Natural killer cell treated with Interleukin-12 subunit alpha and Interleukin-12 subunit beta and Interleukin-15 and Interleukin-18, amount 100 ng/mL, for 72 hours (primary cell): ENCODE measurements at places on chromosomes 3 and 15.

DNA sequence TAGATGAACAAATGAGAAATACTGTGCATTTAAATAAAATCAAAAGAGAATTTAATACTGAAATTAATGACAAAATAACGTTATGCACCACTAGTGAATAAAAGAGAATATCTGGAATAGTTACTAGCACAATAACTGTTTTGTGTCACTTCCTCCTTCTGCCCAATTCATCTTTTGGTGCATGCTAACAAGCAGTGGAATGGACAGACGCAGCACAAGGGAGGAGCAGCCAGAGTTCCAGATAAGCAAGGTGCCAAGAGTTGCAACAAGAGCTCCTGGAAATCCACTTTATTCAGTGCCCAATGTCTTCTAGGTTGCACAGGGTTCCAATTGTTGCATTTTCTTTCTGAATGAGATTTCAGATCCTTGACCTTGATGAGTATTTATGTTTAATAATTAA is 66.5 kb upstream of the PLXND1 start:
- no peak for DNase-seq

- DNase-seq, result no peak
Observed at GRCh38 chr3:57007521-57008460, 52.7 kb upstream of the SPATA12 start.

DNA sequence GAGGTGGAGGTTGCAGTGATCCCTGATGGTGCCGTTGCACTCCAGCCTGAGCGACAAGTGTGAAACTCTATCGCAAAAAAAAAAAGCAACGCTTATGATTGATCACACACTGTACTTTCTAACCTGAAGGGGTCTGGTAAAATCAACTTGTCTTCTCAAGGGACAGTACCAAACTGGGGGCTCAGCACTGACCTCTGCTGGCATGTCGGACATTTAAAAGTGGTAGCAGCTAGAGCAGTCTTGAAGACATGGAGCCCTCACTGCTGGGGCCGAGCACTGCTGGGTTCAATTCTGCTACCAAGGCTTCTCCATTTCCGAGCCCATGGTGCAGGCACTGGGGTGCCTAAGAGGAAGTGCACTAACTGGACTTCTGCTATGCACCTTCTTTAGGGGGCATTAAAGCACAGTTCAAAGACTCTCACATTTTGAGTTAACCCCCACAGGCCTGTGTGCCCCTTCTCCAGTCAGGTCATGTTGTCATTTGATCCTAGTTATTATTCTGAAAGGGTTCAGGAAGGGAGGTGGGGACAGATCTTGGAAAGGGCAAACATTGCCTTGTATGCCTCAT is 26.4 kb upstream of the LAMP3 start:
- DNase-seq, result no peak

GRCh38 chr3:72889310-72890165 is 1.7 kb downstream of the GXYLT2 start:
- no peak for DNase-seq

- no peak for DNase-seq
Observed at GRCh38 chr3:106380232-106380631, 511.4 kb upstream of the CBLB start.

- no peak for DNase-seq
Observed at GRCh38 chr3:110026421-110026820, 689.1 kb upstream of the DPPA4 start.

- DNase-seq, result no peak
Observed at GRCh38 chr3:61357902-61358301, 106.7 kb upstream of the FHIT start.
